ENCODE measurements at places on chromosomes 13 and 19. TPM values are rescaled to one million over a fixed set of nuclear protein-coding genes. Genes with fewer than 3 reads are reported as not detected.

Gene TNNI3
- total RNA-seq, result not detected

Gene PLIN5
- 1.00 TPM for total RNA-seq

Gene ZNF649
- 36.3 TPM for total RNA-seq

Gene LRRC63
- total RNA-seq, result not detected

Gene FGF14
- not detected for total RNA-seq

Gene CYP2B6
- not detected for total RNA-seq
